H54 (cell line): ENCODE measurements at places on chromosomes 2 and 18.

GRCh38 chr18:32160547-32160946, 29.3 kb upstream of the MEP1B start:
- no peak for DNase-seq

DNA sequence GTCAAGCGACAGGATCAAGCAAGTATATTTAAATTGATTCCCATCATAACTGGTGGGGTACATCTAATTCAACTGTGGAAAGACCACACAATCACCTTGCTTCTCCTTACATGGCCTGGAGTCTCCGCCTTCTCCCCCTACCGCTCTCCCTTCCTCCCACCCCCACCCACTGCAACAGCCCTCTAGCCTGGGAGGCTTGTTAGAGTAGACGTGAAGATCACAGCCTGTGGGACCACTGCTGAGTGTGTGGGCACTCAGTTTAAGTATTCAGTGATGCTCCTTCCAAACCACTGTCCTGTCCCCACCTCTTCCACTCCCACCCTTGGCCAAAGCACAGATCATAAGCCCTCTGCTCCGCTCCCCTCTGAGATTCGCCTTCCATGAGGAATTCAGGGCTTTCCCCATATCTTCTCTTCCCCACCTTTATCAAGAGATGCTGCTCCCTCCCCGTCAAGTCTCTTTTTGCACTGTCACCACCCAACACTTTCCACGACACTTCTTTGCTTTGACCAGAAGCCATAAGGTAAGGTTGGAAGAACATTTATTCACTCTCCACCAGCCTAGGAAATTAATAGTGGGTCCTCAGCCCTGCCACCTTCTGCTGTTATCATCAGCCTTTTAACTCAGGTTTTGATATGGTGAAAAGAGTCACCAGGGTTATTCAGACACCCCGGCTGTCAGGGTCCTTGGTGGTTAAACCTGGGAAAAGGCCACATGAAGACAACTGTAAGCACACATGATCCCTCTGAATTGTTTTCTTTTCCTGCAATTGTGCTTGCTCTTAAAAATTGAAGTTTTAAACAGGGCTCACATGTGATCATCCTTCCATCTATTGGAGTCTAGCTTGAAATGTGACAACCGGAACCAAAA, 1.7 kb downstream of the METTL4 start:
- no peak for DNase-seq

GRCh38 chr2:112047537-112048235, 7.4 kb upstream of the TMEM87B start:
- no peak for DNase-seq

DNA sequence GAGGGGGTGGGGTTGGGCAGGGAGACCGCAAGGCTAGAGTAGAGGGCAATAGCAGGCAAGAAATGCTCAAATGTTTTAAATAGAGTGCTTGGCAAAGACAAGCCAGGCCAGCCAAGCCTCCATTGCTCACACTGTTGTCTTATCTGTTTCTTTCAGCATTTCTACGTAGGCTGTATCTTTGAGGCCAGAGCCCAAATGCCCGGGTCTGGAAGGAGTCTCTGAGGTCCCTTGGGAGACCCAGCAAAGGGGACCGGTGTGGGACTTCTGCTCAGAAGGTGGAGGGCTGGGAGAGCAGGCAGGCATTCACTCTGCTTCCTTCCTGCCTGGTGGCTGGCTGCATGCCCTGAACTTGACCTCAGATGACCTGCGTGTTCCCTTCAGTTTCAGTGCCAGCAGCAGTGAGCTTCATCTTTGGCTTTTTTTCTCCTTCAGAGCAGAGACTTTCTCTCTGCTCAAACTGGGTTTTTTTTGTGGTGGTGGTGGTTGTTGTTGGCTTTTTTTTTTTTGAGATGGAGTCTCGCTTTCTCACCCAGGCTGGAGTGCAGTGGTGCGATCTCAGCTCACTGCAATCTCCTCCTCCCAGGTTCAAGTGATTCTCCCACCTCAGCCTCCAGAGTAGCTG, 13.7 kb upstream of the TET3 start:
- no peak for DNase-seq

- DNase-seq, result no peak
Measured at GRCh38 chr18:12606592-12607315, 51.2 kb downstream of the SPIRE1 start.

DNA sequence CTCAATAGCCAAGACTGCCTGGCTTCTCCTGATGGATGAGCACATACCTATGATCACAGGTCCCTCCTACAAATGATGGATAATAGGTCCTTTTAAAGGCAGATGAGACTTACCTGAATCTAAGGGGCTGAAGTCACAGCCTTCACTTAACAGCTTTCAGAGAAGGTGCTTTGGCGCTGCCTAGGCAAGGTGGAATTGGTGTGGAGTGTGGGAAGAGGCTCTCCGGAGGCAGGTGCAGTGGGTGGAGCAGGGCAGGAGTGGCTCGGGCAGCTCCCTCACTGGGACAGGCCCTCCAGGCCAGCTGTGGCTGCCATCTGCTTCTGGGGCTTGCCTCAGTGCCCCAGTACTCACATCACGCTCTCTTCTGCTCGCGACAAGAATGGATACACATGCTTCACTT, 99.0 kb upstream of the TPO start:
- no peak for DNase-seq

GRCh38 chr2:176189681-176190641, 1.5 kb downstream of the HOXD1 start:
- no peak for DNase-seq

DNA sequence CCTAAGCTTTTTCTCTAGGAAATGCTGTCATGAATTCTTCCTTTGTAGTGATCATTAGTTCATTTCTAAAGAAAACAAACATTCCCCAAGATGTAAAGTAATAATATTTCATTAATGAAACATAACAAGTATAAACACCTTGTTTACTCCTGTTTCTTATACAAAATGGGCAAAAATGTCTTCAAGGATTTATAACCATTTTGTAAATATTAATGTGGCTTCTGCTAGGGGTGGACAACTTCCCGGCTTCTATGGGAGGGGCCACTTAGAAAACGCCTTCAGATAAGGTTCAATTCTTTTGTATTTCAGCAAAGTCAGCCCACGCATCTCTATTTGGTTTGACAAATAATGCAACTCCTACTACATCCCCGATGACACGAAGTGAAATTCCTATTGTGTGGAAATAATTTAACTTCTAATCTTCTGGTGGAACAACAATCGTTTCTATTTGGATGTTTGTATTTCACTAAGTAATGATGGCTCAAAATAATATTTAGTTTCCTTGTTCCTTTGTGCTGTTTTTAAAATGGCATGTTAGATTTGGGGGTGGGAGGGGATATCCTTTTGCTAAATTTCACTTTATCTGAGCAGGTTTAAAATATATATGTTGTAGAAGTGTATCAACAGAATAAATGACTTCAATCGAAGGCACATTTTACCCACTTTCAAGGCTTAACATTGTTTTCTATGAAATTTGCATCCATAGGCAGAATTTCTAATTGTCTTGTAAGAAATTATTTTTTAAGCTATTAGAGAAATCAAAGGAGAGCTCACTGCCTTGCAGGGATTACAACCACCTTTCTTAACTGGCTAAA, 14.7 kb upstream of the HOXD1 start:
- DNase-seq, result no peak
